Naive thymus-derived CD8-positive, alpha-beta T cell (primary cell): ENCODE measurements at places on chromosomes 13 and 19.

GRCh38 chr13:106472621-106473020 lies 62.8 kb downstream of the EFNB2 start:
- no peak overlapping the region for H3K4me3 ChIP-seq
- no peaks in the 10 kb centered on the region for H3K36me3 ChIP-seq
- no peak overlapping the region for H3K27ac ChIP-seq
- DNase-seq: no peak
- peaks cover 5% of the 10 kb centered on the region for H3K27me3 ChIP-seq

GRCh38 chr13:30659980-30660379 lies 42.3 kb downstream of the USPL1 start:
- no peaks in the 10 kb centered on the region for H3K27me3 ChIP-seq
- no peak overlapping the region for H3K4me3 ChIP-seq
- H3K27ac ChIP-seq: no peak overlapping the region
- H3K36me3 ChIP-seq: peaks cover 13% of the 10 kb centered on the region
- no peak for DNase-seq

- H3K4me3 ChIP-seq: no peak overlapping the region
- H3K4me1 ChIP-seq: peaks cover 2% of the 10 kb centered on the region
- no peak for DNase-seq
Observed at GRCh38 chr19:8370176-8371010, 6.4 kb downstream of the ANGPTL4 start.

DNA sequence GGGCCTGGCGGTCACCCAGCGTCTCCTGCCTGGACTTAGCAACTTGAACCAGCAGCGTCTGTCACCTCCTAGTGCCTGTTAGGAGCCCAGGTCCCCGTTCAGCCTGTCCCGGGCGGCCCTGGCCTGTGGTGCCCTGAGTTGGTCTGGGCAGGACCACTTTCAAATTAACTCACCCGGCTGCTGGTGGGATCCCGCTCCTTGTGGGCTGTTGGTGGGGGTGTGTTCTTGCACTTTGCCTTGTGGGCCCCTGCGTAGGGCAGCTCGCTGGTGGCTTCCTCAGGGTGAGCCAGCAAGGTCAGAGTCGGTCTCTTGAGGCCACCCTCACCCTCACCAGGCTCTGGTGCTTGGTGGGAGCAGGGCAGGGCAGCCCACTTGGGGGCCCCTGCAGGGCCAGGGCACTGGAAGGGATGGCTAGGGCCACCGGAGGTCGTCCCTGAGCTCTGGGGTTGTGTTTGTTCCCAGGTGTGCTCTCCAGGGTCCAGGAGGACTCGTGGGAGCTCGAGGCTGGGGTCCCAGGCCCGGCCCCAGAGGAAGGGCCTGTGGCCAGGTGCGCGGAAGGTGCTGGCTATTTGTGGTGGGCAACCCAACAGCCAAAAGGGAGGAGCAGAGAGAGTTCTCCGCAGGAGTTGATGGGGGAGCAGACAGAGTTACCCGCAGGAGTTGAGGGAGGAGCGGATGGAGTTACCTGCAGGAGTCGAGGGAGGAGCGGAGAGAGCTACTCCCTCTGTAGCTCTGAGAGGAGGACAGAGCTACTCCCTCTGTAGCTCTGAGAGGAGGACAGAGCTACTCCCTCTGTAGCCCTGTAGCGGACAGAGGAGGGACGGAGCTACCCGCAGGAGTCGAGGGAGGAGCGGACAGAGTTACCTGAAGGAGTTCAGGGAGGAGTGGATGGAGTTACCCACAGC lies 16.9 kb downstream of the TFDP1 start:
- no peak for DNase-seq
- H3K36me3 ChIP-seq: peaks cover 25% of the 10 kb centered on the region
- H3K4me3 ChIP-seq: no peak overlapping the region
- H3K27me3 ChIP-seq: no peaks in the 10 kb centered on the region
- peaks cover 31% of the 10 kb centered on the region for H3K4me1 ChIP-seq
- H3K27ac ChIP-seq: no peak overlapping the region

DNA sequence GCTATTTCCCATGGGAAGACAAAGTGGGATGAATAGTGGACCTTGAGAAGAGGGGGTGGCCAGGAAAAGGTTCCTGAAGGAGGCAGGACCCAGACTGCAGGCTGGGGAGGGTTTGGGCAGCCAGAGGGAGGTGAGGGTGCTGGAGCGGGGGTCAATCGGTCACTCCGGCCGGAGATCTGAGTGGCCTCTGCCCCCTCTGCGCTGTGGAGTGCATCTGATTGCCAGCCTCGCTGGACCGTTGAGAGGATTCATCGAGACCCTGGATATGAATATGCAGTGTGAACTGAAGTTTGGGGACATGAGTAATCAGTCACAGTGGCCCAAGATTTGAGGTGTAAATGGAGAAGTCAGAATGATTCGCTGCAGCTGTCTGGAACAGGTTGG lies 5.5 kb upstream of the ZNF580 start:
- H3K36me3 ChIP-seq: peaks cover 7% of the 10 kb centered on the region
- DNase-seq: no peak
- H3K4me1 ChIP-seq: peaks cover 44% of the 10 kb centered on the region
- H3K4me3 ChIP-seq: peak overlapping the region; percentile 97
- peak overlapping the region; percentile 100 for H3K27ac ChIP-seq
- no peaks in the 10 kb centered on the region for H3K27me3 ChIP-seq

GRCh38 chr19:1265615-1266128 lies 3.5 kb upstream of the CIRBP start:
- DNase-seq: no peak
- H3K27ac ChIP-seq: no peak overlapping the region
- H3K36me3 ChIP-seq: no peaks in the 10 kb centered on the region
- H3K4me1 ChIP-seq: peaks cover 63% of the 10 kb centered on the region
- no peaks in the 10 kb centered on the region for H3K27me3 ChIP-seq

DNA sequence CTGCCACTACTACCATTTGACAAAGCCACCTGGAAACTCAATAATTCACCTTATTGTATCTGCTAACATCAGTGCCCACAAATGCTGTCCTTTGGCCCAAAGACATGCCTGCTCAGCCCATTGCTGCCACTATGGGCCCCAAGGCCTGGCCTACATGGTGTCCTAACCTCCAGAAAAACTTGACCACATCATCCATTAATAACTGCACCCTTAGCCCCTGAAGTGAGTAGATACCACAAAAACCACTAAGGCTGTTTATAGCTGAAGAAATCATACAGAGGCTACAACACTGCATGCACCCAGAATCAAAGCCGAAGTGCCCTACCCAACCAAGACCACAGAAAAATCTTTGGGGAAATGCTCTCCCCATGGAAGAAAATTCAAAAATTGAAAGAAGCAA lies 932.8 kb upstream of the SLITRK6 start:
- H3K4me3 ChIP-seq: no peak overlapping the region
- H3K36me3 ChIP-seq: no peaks in the 10 kb centered on the region
- no peak for DNase-seq
- H3K27me3 ChIP-seq: no peaks in the 10 kb centered on the region
- no peaks in the 10 kb centered on the region for H3K4me1 ChIP-seq

- no peaks in the 10 kb centered on the region for H3K27me3 ChIP-seq
- no peak overlapping the region for H3K27ac ChIP-seq
Observed at GRCh38 chr13:83941701-83942335, 59.5 kb upstream of the SLITRK1 start.

DNA sequence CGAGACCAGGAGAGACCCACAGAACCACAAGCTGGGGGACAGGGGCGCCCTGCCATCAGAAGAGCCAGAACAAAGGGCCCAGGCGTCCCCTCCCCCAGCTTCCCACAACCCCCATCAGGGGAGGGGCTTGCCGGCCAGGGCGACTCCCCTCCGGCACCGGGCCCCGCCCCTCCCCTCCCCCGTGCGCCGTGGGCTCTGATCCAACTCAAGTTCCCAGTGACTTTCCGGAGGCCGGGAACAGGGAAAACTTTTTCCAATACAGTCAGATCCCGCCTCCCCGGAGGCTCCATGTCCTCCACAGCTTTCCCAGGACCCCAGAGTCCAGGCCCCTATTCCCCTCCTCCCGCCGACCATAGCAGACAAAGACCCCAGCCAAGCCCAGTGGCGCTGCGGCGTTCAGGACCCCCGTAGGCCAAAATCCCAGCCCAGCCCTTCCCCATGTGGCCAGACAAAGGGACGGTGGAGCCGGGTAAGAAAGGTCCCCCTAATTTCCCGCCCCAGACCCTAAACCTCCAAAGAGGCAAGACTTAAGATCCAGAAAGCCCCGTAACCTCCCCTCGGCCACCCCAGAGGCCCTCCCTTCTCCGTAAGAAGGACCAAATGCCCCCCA lies 673 bp downstream of the TEAD2 start:
- peaks cover 11% of the 10 kb centered on the region for H3K27me3 ChIP-seq
- H3K4me1 ChIP-seq: peaks cover 25% of the 10 kb centered on the region
- DNase-seq: peak; percentile 13
- H3K4me3 ChIP-seq: peak overlapping the region; percentile 77
- H3K27ac ChIP-seq: peak overlapping the region; percentile 4

DNA sequence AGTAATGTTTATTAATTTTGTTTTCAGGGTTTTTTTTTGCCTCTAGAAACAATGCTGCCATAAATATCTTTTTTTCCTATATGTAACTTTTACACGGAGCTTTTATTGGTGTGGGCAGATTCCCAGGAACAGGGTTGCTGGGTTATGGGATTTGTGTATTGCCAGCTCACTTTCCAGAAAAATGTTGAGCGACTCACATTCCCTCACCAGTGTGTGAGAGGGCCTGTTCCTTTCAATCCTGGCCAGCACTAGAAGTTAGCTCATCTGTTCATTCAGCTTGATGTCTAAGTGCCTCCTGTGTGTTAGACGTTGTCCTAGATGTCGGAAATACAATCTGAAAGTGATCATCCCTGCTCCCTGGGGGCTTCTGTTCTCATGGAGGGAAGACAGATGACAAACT lies 2.6 kb downstream of the ZNF71 start:
- H3K27me3 ChIP-seq: no peaks in the 10 kb centered on the region
- no peak for DNase-seq
- no peak overlapping the region for H3K4me3 ChIP-seq
- peaks cover 43% of the 10 kb centered on the region for H3K36me3 ChIP-seq
- H3K27ac ChIP-seq: no peak overlapping the region

DNA sequence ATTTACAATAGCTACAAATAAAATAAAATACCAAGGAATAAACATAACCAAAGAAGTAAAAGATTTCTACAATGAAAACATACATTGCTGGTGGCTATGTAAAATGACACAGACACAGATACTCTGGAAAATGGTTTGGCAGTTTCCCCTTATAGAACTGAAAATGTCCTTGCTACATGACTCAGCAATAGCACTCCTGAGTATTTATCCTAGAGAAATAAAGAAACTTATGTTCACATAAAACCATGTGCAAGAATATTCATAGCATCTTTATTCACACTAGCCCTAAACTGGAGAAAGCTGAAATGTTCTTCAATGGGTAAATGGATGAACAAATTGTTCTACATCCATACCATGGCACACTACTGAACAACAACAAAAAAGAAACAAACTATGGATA lies 100.2 kb upstream of the RFC3 start:
- peaks cover 9% of the 10 kb centered on the region for H3K4me1 ChIP-seq
- H3K27me3 ChIP-seq: peaks cover 10% of the 10 kb centered on the region
- no peak for DNase-seq

DNA sequence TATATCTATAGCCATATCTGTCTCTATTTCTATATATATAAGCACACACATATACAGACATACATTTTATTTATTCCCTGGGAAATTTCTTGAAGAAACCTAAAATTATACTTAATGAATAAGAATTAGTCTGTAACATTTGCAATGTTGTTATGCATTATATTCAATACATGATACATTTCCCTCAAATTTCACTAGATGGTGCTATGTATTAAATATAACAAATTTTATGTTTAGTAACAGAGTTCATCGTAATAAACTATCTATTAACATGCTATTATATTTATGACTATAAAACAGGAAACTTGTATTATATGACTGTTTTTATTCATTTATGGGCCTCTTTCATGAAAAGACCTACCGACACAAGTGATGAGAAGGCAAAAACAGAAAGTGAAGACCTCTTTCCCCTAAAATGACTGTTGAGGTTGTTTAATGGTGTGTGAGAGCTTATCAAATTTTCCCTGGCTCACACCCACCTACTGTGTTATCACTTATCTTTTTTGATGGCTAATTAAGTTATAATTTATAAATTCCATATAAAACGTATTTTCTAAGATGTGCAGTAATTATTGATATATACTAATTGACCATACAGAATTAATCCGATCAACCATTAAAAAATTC lies 881.9 kb downstream of the SLITRK6 start:
- no peak overlapping the region for H3K4me3 ChIP-seq
- no peaks in the 10 kb centered on the region for H3K4me1 ChIP-seq
- H3K27ac ChIP-seq: no peak overlapping the region
- no peak for DNase-seq

DNA sequence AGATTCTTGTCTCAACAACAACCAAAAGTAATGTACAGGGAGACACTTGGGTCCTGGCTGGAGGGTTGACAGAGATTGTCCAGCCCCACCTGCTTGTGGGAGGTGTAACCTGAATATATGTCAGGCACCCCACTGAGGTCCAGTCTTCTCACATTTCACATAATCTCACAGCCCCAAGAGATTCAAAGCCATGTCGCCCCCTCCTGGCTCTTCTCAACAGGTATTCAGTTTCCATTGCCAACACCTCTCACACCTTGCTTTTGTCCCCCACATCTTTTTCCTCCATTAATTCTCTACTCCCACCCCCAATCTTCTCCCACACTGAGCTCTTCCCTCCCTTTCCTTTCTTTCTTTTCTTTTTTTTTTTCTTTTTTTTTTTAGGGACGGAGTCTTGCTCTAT lies 11.2 kb downstream of the UNC13A start:
- peaks cover 5% of the 10 kb centered on the region for H3K4me1 ChIP-seq
- no peak overlapping the region for H3K27ac ChIP-seq
- H3K27me3 ChIP-seq: peaks cover 48% of the 10 kb centered on the region
- no peaks in the 10 kb centered on the region for H3K36me3 ChIP-seq

DNA sequence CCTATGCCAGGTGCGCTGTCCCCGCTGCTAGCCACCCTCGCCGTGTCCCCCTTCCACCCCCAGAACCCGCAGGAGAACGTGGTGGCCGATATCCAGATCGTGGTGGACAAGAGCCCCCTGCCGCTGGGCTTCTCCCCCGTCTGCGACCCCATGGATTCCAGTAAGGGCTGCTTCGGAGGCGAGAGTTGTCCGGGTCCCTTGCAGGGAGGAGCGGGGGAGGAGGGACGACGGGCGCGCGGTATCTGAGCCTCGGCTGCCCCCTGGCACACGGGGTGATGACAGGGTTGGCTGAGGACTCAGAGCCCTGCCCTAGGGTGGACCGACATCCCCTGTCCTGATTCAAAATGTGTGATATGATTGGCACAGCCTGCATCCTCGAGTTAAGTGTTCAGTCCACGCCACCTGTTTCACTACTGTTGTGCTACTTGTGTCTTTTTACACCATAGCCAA lies 653 bp downstream of the MVB12A start:
- H3K4me1 ChIP-seq: peaks cover 32% of the 10 kb centered on the region
- peak overlapping the region; percentile 95 for H3K27ac ChIP-seq
- H3K4me3 ChIP-seq: peak overlapping the region; percentile 88

DNA sequence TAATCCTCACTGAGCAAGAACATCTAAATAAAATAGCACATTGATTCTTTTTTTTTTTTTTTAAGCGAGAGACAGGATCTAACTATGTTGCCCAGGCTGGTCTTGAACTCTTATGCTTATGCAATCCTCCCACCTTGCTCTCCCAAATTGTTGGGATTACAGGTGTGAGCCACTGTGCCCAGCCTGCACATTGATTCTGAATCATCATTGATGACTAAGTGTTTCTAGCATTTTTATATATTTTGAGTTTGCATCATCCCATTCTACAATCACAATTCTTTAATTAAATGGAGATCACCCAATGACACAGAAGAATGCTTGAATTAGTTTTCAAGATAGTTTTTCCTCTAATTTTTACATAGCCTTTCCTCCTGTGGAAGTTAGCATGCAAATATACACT lies 354.1 kb downstream of the KLF5 start:
- H3K4me1 ChIP-seq: no peaks in the 10 kb centered on the region
- H3K27ac ChIP-seq: no peak overlapping the region
- H3K27me3 ChIP-seq: no peaks in the 10 kb centered on the region
- no peak overlapping the region for H3K4me3 ChIP-seq
- no peak for DNase-seq
